ENCODE measurements at places on chromosomes 11 and 22.

DNA sequence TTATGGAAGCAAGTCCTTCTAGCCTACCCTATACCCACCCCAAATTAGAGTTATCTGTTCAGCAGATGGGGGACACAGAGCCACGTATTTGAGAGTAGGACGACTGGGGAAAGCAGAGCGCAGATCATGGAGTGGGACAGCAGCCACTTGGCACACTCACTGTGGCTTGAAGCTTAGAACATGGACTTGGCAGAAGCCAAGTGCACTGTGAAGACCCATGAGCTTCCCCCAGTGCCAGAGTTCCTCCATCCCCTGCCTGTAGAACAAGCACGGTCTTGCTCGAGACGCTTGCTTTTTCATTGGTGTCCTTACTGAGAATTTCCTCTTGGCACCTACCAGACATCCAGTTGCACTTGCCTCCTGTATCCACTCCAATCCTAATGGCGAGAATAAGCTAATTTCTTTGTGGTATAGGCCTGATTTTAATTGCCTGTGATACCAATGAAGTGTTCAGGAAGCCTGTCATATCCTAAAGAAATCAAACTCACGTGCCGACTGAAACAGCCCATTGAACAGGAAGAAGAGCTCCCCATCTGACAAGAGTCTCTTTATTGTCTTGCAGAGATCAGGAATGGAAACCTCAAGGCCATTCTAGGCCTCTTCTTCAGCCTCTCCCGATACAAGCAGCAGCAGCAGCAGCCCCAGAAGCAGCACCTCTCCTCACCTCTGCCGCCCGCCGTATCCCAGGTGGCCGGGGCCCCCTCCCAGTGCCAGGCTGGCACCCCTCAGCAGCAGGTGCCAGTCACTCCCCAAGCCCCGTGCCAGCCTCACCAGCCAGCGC lies 166.9 kb downstream of the NAV2 start:
- no peak for DNase-seq

DNA sequence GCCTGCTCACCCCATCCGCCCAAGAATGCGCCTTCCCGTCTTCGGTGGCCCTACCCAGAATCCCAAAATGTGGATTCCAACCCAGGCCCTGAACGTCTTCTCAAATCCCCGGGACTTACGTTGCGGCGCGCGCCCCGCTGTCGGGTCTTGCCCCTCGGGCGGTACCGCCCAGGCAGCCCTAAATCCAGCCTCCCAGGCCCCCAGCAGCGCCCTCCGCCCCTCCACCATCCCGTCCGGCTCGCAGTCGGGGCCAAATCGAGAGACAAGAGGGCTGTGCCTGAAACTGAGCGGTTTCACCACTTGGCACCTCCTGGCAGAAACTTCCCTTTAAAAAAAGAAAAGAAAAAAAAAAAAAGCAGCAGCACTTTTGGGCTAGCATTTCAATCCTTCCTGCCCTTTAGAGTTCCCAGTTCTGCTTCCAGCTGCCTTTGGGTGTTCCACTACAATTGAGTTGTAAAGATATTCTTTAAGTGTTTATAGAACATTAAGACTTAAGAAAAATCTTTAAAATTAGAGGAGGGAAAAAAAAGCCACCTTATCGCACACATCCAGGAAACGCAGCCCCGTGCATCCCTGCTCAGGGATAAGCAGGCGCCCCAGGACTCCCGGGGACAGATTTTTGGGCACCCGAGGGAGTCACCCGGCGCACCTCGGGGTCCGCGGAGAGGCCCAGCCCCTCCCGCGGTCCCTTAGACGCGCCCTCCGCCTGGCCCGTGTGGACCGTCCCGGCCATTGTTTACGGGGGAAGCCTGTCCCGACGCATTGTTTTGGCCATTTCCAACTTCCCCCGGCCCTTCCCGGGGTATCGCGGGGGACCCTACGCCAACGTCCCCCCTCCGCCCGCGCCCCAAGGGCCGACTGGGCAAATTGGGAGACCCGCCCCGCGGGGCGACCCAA lies 57.6 kb downstream of the KCNJ4 start:
- DNase-seq: no peak

DNA sequence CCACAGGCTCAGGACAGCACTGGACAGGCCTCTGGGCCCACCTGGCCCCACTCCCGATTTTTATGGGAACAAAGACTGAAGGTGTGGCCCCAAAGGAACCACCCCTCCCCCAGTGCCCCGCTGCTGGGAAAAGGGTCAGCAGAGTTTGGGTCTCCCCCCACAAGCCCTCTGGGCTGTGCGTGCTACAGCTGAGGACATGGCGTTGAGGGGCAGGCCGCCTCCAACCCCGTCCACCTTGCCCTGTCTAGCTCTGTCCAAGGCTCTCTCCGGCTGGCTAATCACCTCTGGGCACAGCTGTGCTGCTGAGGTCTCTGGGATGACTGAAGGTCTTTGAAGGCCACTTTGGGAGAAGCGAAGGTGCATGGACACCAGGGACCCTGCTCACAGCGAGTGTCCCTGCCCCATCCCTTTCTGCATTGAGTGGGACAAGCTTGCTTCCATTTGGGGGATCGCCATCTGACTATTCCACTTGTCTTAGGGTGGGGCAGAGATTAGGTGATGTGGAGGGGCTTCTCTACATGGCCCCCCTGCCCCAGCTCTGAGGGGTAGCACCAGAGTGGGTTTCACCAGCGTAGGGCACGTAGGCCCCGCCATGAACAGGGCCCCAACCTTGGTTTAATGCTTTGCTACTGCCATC lies 6.5 kb downstream of the ASCL2 start:
- no peak for DNase-seq

- DNase-seq: no peak
Observed at GRCh38 chr11:107929611-107930200, 1.5 kb downstream of the RAB39A start.

DNA sequence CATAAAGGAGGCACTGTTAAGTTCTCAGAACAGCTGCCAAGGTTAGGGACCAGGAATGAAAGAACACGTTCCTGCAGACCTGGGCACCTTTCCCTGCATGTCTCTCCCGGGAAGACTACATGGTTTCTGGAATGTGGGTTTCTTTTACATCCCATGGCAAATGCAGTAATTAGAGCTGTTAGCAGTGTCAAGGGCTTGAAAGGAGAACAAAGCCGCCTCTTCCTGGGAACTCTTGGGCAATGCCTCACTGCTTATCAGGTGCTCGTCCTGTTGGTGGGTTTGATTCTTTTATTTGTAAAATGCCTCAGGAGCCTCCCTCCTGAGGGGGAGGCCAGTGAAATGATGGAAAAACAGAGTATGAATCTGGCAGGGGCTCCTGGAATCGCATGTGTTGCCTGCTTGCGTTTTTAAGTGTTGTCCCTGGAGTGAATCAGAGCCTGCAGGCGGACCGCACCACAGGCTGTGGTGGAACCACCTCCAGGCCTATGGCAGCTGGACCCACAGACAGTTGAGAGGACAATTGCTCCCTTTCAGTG lies 723 bp upstream of the C22orf31 start:
- DNase-seq: no peak

- DNase-seq: no peak
Observed at GRCh38 chr11:29019960-29020683, 911.9 kb downstream of the METTL15 start.

- no peak for DNase-seq
Observed at GRCh38 chr11:122803306-122803705, 35.0 kb upstream of the CRTAM start.

DNA sequence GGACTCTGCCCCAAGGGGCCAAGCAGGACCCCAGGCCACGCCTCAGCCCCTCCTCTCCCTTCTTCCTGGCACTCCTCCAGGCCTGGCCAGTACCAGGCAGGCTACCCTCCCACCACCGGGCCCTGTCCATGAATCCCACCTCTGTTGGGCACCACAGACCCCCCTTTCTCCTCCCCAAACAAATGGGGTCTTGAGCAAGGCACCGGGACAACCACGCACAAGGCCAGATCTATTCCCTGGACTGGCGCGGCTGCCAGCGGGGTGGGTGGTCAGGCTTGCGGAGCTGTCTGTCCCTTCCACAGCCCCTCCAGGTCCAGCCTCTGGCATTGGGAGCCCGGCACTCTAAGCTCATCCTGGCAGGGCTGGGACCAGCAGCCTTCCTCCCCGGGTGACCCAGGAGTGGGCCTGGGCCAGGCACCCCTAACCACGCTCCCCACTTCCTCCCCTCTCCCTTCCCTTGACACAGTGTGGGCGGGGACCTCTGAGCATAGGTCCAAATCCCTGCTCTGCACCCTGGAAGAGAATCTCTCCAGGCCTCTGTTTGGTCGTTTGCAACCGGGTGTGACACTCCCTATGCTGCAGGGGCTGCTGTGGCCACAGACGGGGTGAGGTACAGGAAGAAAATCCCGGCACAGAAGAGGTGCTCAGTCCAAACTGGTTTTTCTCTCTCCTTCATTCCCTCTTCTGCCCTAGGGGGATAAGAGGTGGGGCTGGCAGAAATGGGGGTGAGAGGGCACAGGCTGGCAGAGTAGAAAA lies 14.6 kb downstream of the ELFN2 start:
- no peak for DNase-seq

GRCh38 chr11:106378513-106379179 lies 301.2 kb downstream of the AASDHPPT start:
- no peak for DNase-seq

DNA sequence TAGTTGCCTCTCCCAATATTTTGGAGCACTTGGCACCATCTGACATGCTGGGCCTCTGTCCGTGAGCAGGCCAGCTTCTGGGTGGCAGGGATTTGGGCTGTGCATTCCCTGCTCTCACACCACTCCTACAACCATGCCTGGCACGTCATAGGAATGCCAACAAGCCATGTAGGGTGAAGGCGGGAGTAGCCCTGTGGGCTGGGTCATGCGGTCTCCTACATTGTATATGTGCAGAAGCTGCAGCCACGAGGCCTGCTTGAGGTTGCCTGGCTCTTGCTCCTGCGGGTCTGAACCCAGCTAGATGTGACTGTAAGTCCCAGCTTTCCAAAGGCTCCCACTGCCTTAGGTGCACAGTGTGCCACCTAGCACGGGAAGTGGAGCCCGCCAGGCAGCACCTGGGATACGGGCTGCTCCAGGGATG lies 14.5 kb downstream of the MYEOV start:
- no peak for DNase-seq

- no peak for DNase-seq
Observed at GRCh38 chr11:117872420-117872961, 4.0 kb downstream of the FXYD6 start.

GRCh38 chr11:116276051-116277044 lies 496.4 kb downstream of the BUD13 start:
- DNase-seq: peak; percentile 56

DNA sequence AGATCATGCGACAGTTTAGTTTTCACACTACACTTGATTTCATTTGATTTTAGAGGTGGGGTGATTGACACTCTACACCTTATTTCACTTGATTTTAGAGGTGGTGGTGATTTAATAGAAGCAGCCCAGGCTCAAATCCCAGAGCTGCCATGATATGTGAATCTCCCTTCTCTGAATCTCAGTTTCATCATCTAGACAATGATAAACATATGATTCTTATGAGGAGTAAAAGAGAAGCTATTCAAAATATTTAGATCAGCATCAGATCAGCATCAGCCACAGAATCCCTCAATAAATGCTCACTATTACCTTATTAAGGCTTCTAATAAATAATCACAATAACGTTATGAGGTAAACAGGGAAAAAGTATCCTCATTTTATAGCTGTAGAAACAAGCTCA lies 98.8 kb downstream of the MSANTD4 start:
- DNase-seq: no peak

- DNase-seq: no peak
Observed at GRCh38 chr11:127524618-127525017, 524.0 kb upstream of the KIRREL3 start.

DNA sequence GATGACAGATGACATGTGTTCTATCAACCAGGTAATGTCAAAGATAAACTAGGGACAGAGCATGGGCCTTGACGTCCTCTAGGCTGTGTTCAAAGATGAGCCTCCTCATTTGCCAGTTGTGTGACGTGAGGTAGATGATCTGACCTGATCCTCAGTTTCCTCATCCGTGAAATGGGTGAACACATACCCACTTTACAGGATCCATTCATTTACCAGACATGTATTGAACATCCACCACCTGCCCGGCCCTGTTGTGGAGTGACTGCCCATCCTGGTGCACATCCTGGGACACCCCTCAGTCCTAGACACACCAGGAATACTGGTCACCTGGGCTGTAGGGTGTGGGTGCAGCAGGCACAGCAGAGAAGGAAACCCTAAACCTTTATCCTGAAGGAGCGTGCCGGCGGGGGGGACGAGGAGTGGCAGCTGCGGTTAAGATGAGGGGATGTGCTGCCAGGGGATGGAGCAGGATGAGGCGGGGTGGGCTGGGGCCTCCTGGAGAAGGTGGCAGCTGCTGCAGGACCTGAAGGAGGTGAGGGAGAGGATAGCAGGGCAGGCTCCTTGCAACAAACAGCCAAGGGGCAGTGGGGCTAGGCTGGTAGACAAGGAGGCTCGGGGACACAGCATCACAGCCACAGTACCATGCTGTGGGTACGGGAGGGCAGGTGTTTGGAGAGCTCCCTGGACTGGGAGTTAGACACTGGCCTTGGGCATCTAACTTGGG lies 8.4 kb downstream of the CLDN5 start:
- DNase-seq: no peak

- no peak for DNase-seq
Observed at GRCh38 chr11:32087597-32087996, 3.3 kb upstream of the RCN1 start.

DNA sequence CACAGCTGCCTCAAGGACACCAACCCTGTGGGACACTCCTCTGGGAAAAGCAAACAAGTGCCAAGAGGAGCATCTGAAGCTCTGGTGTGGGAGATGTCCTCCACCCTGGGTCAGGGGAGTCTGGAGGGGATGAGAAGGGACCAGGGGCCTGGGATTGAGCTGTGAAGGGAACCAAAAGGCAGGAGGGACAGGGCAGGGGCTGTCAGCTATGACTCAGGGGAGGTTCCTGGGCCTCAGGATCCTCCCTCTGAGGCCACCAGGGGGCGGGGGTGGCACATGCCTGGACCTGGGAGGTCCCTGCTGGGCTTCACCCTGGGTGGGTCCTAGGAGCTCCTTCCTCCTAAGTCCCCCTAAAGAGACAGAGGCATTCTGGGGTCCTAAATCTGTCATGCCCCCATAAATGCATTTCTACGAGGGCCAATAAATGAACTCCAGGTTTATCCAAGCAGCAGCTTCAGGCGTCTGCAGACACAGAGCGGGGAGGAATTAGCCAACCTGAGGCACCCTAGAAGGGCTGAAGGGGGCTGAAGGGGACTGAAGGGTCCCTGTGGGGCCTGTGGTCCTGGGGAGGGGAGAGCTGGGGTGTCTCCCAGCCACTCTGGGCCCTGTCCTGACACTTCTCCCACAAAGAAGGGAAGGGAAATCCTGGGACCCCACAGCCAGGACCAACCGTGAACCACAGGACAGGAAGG lies 31.9 kb upstream of the IGLL5 start:
- DNase-seq: peak; percentile 25

DNA sequence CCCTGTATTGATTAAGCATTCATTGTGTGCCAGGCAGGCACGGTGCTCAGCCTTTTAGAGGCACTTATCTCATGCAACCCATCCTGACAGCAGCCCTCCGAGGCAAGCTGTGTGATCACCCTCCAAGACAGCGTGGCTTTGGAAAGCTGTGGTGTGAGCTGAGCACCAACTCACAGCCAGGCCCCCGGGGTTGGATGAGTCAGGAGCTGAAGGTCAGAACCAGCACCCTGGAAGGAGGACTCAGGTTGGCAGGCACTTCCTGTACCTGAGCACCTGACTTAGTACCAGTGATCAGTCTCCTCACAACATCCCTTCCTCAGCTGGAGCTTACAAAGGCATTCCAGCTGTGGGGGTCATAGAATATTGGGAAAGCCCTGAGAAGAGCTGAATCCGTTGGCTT lies 9.0 kb downstream of the PATZ1 start:
- no peak for DNase-seq

- DNase-seq: no peak
Observed at GRCh38 chr11:130031945-130032344, 29.3 kb upstream of the PRDM10 start.
